ENCODE measurements at places on chromosomes 2 and 18.

- DNase-seq = no peak
Measured at GRCh38 chr2:134248913-134249312, 5.0 kb upstream of the MGAT5 start.

DNA sequence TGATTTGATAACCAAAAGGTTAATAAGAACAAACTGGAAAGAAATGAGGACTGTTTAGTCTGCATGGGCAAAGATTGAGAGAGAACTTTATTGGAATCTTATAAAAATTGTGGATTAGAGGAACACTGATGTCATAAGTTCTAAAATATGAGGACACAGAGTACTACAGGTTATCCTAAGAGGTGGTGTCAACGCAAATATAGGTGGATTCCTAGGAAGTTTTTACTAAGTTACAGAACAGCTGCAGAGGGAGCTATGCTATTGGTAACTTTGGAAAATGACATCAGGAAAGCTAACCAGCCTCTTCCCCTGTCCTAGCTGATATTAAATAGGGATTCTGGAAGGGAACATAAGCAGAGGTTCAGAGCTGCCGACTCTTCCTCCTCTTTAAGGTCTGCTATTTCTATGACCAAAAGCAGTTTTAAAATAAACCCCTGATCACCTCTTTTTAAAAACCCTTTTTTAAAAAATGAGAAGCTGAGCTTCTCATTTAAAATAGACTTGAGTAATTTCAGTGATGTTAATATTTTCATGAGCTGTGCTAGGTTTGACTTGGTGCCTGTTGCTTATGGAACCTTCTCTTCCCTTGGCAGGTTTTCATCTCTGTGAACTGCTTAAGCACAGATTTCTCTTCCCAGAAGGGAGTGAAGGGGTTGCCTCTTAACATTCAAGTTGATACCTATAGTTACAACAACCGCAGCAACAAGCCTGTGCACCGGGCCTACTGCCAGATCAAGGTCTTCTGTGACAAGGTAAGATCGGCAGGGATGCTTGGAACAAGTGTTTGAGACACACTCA lies 34.2 kb downstream of the GRHL1 start:
- no peak for DNase-seq

- no peak for DNase-seq
Measured at GRCh38 chr2:229731363-229731762, 17.0 kb upstream of the DNER start.

GRCh38 chr2:241071677-241072111 lies 30.4 kb downstream of the MTERF4 start:
- DNase-seq = no peak

GRCh38 chr2:27271631-27272340 lies 3.4 kb upstream of the DNAJC5G start:
- no peak for DNase-seq

GRCh38 chr2:71570511-71570910 lies 117.2 kb downstream of the DYSF start:
- DNase-seq = no peak

GRCh38 chr2:953975-954686 lies 3.5 kb downstream of the SNTG2 start:
- DNase-seq = peak; percentile 36

All from renal cortical epithelial cell (primary cell).